ENCODE measurements at places on chromosomes 5 and 9. TPM values are rescaled to one million over a fixed set of nuclear protein-coding genes. Genes with fewer than 3 reads are reported as not detected.

The PLPP7 gene
- total RNA-seq, result not detected

The IRX1 gene
- total RNA-seq, result not detected

The PCDHB13 gene
- total RNA-seq, result not detected

The VAV2 gene
- total RNA-seq, result 5.3 TPM

DNA sequence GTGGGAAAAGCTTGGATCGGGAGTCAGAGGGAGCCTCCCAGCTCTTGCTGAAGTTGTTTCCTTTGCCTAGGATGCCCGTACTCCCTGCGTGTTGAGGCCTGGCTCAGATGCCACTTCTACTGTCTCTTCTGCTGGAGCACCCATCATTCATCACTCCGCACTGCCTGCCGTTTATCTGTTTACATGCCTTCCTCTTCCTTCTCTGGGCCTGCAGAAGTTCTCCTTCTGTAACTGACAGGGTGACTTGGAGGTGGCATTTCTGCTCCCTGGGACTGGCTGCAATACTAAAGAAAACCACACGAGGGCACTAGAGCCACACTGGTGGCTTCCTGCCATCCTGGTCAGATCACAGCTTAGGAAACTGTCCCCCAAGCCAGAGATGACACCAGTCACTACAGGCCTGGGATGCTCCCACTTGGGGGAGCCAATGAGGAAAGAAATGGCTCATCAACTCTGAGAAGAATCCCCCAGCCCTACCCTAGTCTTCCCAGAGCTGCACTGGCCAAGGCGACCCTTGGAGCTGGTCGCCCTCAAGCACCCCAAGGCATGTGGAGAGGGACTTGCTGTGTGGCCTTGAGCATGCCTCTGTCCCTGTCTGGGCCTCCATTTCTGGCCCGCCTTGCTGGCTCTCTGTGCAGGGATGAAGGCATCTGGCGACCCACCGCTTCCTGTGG, 9.7 kb upstream of the SLC25A51 start:
- peak; percentile 88 for DNase-seq

DNA sequence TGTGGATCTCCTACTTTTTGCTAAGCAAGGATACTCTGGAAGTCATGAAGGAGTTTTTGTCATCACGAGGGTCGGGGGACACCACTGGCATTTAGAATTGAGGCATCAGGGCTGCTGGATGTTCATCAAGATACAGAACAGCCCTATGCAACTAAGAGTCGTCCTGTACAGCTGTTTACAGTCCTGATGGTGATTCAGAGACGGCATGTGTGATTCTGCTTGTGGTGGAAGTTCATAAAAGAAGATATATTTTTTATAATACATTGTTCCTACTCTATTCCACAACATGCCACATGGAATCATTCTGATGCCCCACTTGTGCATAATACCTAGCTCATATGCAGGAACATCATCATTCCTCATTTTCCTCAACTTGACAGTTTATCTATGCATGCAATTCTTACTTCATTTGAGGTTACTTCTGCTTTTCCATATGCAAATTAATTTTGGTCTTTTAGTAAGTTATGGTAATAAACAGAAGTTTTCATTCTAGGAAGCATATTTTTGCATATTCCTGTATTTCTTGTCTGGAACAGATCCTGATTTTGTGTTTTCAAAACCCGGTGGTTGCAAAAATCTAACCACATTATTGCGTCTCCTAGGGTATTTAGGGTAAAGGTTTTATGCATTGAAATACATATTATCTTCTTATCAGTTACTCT, 155.2 kb downstream of the ARHGEF28 start:
- no peak for DNase-seq

DNA sequence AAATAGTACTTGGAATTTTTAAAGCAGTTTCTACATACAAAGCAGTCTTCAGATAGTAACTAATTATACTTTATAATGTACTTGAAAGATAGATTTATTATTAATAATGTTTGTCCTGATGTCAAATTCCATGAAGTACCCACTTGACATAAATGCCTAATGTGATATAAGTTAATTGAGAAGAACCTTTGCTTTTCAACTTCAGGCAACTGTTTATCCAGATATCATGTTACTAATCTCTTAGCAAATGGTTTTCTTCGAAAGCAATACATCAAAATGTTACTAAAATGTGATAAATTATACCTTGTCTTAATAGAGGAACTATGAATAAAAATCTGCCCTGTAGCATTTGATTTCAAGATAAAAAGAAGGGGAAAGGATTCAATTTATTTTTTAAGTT, 146.8 kb upstream of the FBXL17 start:
- DNase-seq, result no peak

GRCh38 chr9:109852556-109852955, 72.6 kb downstream of the PALM2AKAP2 start:
- DNase-seq, result no peak
